Effector memory CD8-positive, alpha-beta T cell (primary cell): ENCODE measurements at places on chromosomes 5 and 9.

DNA sequence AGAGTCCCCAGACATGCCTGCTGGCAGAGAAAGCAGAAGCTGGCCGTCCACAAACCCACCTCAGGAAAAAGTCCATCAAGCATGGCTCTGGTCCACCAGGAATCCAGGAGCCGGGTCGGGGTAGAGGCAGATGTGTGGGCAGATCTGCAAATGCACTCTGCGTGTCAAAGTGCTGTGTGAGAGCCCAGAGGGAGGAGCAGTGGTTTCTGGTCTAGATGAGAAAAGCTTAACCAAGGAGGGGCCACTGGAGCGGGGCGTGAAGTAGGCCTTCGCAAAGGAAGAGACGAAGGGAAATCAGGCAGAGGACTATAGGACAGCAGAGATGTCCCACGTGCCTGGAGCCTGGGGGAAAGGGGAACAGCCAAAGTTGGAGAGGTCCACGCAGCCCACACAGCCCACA lies 40.0 kb downstream of the TTLL11 start:
- no peak for DNase-seq

- no peak for DNase-seq
Observed at GRCh38 chr9:71630377-71630995, 137.8 kb downstream of the CEMIP2 start.

DNA sequence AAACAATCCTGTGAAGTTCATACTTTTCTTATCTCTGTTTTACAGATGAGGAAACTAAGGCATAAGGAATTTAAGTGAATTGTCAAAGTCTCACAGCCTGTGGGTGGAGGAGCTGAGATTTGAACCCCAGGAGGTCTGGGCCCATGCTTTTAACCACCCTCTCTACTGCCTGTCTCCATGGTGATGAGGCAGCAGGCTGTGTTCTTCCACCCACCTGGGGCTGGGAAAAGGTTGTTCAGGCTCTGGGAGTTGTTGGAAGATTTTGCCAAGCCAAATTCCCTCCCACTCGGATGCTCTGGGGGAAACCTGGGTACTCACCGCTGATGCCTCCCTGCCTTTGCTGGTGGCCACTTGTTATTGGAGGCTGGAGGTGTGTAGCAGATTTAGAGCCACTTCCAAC lies 18.3 kb upstream of the SYNPO start:
- DNase-seq, result no peak

DNA sequence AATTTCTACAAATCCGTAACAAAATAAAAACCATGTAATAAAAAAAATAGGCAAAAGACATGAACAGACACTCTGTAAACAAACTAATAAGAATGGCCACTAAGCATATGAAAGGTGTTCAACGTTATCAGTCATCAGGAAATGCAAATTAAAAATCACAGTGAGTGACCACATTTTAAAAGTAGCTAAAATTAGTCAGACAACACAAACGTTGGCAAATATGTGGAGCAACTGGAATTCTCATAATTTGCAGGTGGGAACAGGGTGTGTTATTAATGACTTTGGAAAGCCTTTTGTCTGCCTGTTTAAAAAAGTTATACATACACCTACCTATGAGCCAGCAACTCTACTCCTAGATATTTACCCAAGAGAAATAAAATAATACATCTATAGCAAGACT lies 164.4 kb downstream of the RMI1 start:
- DNase-seq, result no peak

- no peak for DNase-seq
Observed at GRCh38 chr9:81314490-81314889, 374.9 kb downstream of the TLE1 start.

GRCh38 chr9:35867538-35867937 lies 2.7 kb downstream of the OR13J1 start:
- DNase-seq, result no peak

GRCh38 chr9:77763566-77763965 lies 115.4 kb upstream of the GNA14 start:
- no peak for DNase-seq

- DNase-seq, result peak; percentile 53
Observed at GRCh38 chr5:62306896-62307689, 1.1 kb downstream of the KIF2A start.

GRCh38 chr9:81682797-81683196 lies 6.5 kb downstream of the TLE1 start:
- no peak for DNase-seq

DNA sequence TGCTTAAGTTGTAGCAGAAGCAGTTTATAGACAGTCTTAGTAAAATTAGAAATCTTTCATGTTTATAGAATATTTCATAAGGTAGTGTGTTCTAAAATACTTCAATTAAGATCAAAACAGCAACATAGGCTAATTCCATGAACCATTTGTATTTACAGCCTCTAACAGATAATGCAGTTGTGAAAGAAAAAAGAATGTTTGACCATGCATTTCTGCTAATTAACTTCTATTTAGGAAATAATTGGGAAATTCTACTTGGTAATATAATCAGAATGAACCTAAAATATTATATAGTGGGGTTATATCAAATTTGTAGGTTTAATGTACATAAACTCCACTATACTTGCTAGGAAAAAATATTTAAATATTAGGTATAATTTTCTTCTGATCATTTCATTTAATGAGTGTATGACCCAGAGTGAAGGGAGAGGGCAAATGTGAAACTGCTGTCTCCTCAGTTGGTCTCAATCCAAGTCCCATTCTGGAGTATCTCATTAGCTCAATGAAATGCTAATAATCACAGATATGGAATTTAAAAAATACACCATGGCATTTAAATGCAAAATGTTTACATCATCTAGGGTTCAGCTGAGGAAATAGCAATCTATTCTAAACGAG lies 34.9 kb downstream of the ALDH1A1 start:
- no peak for DNase-seq

DNA sequence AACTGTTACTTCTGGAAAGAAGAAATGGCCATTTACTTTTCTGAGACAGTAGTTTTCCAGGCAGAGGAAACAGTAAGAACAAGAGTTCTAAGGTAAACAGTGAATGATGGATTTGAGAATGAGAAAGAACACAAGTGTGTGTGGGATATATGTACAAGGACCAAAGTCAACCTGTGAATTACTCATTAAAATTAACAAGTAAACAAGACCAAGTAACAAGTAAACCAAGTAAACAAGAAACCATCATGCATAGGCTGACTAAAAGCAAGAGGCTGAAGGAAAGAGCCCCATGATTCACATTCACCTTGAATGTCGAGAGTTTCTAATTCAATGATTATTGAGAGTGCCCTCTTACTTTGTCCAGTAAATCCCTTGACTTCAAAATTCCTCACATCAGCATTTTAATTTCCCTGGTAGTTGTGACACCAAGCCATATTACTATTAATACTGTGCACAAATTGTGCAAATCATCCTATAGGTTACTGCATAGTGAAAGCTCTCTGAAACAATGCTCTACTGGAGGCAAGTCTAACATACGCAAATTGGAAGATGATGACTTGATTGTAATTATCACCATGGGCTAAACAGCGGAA lies 9.8 kb upstream of the MARCOL start:
- DNase-seq, result no peak

- DNase-seq, result no peak
Observed at GRCh38 chr9:21969011-21969940, 24.9 kb downstream of the CDKN2A start.

GRCh38 chr9:118384531-118385100 lies 680.4 kb downstream of the TLR4 start:
- no peak for DNase-seq

GRCh38 chr5:39225405-39226099 lies 6.2 kb upstream of the FYB1 start:
- DNase-seq, result no peak

DNA sequence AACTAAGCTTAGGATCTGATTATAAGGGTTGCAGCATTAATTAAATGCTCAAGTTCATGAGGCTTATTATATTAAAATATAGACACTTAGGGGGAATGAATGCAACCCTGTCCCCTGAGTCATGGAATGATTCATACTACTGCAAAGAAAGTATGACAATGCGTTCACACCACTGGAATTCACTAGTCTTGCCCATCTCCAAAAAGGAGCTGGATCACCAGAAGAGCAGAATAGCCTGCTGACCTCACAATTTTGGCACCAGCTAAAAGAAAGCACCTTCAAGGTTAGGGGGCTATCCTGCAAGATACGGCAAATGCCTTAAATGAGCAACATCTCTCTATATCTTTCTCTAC lies 32.0 kb upstream of the TMED7 start:
- DNase-seq, result no peak

DNA sequence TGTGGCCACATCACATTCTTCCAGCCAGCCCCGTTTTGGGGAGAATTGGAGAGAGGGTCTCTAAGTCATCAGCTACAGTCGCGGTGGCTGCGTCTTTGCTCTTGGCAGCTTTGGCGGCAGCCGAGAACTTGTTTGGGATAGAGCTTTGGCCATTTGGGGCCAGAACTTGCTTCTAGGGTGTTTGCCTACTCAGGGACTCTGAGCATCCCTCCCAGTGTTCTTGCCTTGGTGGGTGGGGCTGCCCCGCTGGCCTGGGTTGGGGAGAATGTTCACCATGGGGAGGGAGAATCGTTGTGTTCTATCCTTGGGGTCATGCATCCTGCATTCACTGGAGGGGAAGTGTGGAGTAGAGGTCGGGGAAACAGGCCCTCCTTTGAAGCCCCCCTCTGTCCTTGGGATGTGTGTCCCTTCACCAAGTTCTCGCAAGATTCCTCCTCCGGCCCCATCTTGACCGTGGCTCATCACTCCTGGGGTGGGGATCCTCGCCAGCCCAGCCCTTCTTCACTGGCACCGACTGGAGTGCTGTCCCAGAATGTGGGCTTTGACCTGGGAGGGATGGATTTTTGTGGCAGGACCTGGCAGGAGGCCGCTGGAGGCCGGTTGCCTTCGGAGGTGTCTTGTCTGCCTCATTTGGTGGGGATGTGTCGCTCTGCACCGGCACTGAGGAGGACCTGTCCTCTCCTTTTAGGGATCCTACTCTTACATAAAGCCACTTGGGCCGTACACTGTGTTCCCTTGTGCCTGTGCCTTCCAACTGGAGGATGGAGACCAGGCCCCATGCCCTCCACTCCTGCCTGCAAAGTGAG lies 3.5 kb downstream of the PHF2 start:
- no peak for DNase-seq

GRCh38 chr5:177596775-177597238 lies 3.1 kb upstream of the B4GALT7 start:
- no peak for DNase-seq

DNA sequence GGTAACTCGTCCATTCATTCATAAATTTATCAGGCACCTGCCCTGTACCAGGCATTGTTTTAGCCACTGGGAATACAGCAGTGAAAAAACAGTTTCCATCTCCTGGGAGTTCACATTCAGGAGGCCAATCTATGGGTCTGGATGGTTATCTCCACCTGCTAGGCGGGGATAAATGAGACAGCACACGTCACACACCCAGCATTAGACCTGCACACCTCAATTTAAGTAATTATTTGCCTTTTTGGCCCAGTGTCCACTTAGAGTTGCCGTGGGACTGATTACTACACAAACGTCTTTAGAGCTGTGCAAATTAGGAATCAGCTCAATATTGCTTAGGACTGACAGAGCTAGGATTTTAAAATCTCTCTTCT lies 46.1 kb downstream of the STK10 start:
- no peak for DNase-seq

DNA sequence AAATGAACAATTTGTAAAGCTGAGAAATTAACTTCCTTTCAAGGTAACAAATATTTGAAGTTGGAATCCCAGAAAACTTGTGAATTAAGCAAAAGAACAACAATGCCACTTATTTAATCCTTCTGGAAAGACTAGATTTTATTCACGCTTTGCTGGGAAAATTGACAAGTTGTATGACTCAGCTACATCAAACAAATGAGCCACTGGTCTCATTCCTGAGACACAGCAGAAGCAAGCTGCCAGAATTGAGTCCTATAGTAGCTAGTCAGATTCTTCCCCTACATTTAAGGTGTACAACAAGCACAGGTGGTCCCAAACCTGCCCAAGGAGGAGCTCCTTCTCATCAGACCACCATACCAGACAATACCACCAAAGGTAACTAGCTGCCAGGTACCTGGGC lies 280.7 kb downstream of the SPOCK1 start:
- no peak for DNase-seq

DNA sequence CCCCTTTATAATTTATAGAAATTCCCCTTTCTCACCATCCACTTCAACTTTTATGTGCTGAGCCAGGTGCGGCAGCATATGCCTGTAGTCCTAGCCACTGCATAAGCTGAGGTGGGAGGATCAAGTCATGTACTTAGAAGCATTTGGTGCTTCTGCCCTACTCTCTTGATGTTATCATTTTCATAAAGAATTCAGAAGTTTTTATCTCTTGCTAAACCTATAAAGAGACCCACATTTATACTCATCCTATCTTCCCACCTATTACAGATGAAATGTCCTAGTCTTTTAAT lies 18.5 kb downstream of the HMMR start:
- DNase-seq, result no peak

DNA sequence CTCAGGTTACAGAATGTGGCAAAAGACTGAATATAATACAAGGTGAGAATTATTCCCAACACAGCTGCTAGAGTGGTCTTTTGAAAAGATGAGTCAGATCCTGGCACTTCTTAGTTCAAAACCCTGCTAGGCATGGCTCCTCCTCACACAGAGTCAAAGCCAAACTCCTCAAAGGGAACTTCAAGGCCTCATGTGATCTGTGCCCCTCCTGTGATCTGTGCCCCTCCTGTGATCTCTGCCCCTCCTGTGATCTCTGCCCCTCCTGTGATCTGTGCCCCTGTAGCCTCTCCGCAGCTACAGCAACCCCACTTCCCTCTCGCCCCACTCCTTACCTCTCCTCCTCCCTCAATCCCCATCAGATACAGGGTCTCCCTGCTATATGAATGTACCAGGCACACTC lies 525.5 kb upstream of the CCNG1 start:
- no peak for DNase-seq

GRCh38 chr5:108727236-108727650 lies 20.5 kb upstream of the FER start:
- DNase-seq, result no peak

DNA sequence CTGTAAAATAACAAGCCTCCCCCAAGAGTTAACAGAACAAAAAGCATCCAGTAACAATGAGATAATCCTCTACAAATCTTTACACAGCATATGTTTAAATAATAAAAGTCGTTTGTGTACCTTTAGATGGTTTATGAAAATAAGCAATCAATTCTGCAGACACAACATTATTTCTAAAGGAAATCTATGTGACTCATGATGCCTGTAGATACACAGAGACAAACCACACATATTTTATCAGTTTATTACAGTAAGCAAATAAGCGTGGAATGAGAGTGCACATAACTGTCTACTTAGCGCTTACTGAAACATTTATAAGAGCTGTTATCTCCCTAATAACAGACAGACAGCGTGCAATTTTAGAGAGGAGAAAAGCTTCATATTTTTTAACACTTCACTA lies 243.6 kb downstream of the AP3B1 start:
- no peak for DNase-seq

- DNase-seq, result no peak
Observed at GRCh38 chr9:8078641-8079140, 279.1 kb upstream of the DMAC1 start.
